ENCODE measurements at places on chromosomes 5 and 9. TPM values are rescaled to one million over a fixed set of nuclear protein-coding genes. Genes with fewer than 3 reads are reported as not detected.

COL15A1 gene
- total RNA-seq = 0.22 TPM

ECM2 gene
- total RNA-seq = 2.2 TPM

GRCh38 chr9:8769153-8769552 lies 969.6 kb upstream of the DMAC1 start:
- DNase-seq = no peak

DNA sequence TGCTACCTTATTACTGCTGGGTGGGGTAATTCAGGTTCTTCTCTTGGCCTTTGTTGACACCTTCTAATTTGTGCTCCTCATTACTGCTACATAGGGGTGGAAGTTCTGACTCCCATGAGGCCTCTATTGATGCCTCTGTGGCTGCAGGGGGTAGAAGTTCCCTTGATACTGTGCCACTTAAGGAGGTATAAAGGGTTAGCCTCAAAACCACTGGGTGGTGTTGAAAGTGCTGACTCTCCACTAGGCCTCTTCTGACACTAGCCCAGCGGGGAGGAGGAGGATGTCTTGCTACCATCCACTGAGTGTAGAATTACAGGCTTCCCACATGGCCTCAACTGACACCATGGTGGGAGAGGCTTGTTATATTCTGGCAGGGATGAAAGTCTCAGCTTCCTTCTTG lies 36.7 kb upstream of the CCDC112 start:
- DNase-seq = no peak

SLC6A19 gene
- not detected for total RNA-seq

- no peak for DNase-seq
Observed at GRCh38 chr9:137123468-137123837, 8.9 kb upstream of the DPP7 start.

ACSL6 gene
- total RNA-seq = 0.03 TPM

- no peak for DNase-seq
Observed at GRCh38 chr5:81665795-81666194, 85.1 kb downstream of the SSBP2 start.

ZDHHC11 gene
- not detected for total RNA-seq

ADAMTS6 gene
- total RNA-seq = 4.1 TPM

KIF2A gene
- total RNA-seq = 44.0 TPM

- DNase-seq = no peak
Observed at GRCh38 chr9:136721339-136722092, 9.1 kb downstream of the DIPK1B start.

ACTBL2 gene
- not detected for total RNA-seq

TPRN gene
- total RNA-seq = 6.1 TPM

DNA sequence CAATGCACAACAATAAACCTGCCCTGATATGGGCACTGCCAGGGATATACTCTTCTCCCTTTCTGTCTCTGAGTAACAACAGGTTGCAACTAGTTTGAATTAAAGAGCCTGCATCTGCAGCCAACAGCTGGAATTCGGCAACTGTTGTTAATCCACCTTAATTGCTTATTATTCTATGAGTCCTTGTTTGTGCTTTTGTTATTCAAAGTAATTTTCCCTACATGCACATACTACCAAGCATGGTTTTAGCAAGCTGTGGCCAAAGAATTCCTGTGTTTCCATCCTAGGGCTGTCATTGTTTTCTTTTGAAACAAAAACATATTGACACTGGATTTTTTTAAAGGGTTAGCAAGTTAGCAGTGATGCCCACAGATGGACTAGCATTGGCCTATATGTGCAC lies 171.5 kb downstream of the EFNA5 start:
- DNase-seq = no peak

- DNase-seq = no peak
Observed at GRCh38 chr9:91943478-91944470, 6.3 kb downstream of the ROR2 start.

DNA sequence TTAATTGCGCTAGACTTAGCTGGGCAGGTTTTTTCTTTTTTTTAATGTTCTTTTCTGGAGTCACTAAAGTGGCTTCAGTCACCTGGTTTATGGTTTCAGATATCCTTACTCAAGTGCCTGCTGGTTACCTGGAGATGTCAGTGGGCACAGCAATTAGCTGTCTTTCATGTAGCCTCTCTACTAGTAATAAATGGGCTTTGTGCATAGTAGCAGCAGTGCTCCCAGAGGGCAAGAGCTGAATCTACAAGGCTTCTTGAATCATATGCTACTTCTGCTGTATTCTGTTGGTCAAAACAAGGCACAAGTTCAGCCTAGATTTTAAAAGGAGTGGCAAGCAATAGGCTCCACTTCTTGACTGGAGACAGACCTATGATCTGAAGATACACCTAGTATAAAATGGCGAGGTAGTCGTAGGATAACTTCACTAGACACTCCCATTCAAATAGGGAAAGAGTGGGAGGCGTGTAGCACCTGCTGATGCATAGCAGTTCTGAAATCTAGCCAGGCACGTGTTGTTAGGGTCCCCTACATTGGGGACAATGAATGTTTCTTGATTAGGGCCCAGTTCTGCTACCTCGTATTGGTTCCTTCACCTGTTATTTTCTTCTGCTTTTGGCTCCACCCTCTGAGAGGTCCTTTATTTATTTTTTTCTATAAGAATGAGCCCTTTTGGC lies 7.0 kb downstream of the SCAMP1 start:
- no peak for DNase-seq
